ENCODE measurements at places on chromosomes 7 and 10.

- no peak for DNase-seq
Observed at GRCh38 chr10:20114179-20114578, 297.9 kb downstream of the PLXDC2 start.

DNA sequence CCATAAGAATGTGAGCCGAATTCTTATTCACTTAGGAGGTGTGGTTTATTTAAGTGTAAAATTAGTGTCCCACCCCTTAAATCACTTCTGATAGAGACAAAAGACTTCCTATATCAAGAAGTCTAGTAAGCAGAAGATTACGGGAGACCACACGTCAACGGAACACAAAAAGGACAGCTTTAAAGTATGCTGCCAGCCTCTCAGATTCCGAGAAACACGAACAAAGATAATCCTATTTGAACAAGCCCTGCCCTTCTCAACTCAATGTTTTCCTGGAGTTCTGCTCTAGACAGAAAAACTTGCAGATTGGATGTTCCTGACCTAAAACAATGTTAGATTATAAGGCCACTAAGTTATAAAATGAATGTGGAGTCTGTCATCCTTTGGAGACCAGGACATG is 4.9 kb upstream of the MCU start:
- no peak for DNase-seq

DNA sequence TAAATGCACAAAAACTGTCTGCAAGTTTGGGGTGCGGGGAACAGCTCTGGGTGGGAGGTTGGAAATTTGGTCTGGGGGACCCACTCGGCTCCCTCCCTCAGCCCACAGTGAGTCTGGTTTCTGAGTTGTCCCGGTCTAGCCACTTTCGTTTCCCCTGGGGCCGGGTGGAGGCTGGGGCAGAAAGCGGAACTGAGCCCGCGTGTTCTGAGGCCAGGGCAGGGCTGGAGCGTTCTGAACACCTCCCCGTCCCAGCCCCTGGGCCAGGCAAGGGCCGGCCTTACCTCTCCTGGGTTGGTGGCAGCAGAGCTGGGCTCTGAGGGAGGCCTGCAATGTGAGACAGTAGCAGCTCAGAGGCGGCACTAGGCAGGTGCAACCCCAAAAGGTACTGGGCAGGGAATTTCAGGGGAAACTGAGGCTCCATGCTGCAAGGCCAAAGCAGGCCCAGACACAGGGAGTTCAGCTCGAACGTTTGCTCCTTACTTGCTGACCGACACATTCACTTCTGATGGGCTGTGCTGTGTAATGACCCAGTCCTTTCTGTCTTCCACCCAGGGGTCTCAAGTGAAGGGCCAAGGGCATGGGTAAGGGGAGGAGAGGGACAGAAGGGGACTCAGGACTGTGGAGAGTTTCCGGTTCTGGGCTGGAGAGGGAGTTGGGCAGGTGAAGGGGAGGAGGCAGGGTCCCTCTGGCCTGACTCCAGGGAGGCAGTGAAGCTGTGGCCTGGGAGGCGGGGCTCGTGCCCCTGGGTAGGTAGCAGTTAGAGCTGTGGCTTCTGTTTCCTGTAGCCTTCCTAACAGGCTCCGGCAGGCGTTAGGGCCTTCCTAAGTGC is 3.0 kb downstream of the IRF5 start:
- DNase-seq: no peak

DNA sequence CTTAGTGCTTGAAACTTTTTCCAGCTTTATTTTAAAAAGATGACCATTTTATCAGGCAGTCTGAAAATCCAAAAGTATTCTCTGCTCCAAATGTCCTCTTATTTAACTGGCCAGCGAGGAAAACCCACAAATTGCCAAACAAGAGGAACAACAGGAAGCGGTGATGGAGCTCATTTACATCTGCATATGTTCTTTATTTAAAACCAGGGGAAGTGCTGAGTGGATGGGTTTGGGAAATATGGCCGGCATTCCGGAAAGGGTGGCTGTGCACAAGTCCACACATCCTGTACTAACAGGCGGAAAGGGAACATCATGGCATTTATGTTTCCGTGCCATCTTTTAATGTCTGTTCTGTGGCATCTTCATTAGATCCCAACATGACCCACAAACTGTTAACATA is 974.5 kb downstream of the LRMDA start:
- no peak for DNase-seq

DNA sequence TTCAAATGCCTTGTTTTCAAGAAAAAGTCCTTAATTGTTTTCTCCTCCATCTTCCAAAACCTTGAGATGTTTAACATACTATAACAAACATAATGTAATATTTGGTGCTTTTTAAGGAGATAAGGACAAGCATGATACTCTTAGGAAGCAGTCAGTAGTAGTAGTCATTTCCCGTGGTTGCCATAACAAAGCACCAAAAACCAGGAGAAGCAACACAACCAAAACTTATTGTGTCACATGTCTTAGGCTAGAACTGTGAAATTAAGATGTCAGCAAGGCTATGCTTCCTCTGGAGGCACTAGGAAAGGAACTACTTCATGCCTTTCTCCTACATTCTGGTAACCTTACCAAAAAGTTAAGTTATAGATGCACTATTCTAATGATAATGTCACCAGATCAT is 106.8 kb downstream of the MBL2 start:
- no peak for DNase-seq

GRCh38 chr7:51226063-51226755 is 90.4 kb downstream of the COBL start:
- no peak for DNase-seq

- DNase-seq: no peak
Observed at GRCh38 chr10:62394556-62395018, 20.4 kb downstream of the ZNF365 start.

DNA sequence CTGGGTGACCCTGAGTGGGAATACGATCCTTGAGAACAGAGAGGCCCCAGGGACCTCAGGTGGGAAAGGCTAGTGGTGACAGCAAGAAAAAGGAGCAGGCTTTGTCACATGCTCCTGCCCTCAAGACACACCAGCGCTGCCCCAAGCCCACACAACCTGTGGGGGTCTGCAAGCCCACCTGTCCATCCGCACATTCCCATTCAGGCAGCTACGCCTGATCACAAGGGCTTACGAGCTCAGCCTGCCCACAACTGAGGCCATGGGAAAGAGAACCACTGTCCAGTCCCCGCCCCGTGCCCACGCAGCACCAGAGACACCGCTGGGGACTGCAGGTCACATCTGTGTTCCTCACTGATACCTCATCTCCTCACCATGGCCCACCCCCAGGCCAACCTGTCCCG is 26.7 kb downstream of the EBF3 start:
- DNase-seq: no peak
